ENCODE measurements at places on chromosomes 12 and 14. TPM values are rescaled to one million over a fixed set of nuclear protein-coding genes. Genes with fewer than 3 reads are reported as not detected.

GRCh38 chr12:120234643-120235368 is 30.7 kb downstream of the PXN start:
- peak; percentile 44 for DNase-seq

- DNase-seq: no peak
Observed at GRCh38 chr12:50016501-50017475, 8.5 kb downstream of the RACGAP1 start.

- no peak for DNase-seq
Observed at GRCh38 chr12:92208613-92209121, 63.0 kb upstream of the BTG1 start.

DNA sequence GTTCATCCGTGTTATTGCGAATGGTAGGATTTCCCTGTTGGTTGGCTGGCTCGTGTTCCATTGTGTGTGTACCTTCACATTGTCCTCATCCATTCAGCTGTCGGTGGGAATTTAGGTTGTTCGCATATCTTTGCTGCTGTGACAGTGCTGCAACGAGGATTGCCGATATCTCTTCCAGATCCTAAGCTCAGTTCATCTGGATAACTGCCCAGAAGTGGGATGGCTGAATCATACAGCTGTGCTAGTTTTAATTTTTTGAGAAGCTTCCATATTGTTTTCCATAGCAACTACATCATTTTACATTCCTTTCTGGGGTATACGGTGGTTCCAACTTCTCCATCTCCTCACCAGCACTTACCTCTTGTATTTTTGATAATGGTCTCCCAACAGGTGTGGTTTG is 292.8 kb upstream of the SFSWAP start:
- DNase-seq: no peak

DNA sequence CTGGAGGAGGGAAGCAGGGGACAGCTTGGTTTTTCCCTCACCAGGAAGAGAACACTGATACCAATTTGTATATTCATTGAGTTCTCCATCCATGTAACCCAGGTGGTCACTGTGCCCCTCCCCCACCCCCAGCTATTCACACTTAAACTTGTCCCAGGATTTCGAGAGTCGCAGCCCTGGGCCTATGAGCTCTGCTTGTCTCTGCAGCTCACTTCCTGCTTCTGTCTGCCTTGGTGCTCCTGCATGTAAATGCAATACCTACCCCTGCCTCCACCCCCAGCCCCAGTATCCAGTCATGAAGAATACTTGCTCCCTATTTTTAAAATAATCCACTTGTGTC is 452.2 kb downstream of the BCL11B start:
- no peak for DNase-seq

GRCh38 chr14:55389330-55389729 is 22.3 kb downstream of the ATG14 start:
- no peak for DNase-seq

DNA sequence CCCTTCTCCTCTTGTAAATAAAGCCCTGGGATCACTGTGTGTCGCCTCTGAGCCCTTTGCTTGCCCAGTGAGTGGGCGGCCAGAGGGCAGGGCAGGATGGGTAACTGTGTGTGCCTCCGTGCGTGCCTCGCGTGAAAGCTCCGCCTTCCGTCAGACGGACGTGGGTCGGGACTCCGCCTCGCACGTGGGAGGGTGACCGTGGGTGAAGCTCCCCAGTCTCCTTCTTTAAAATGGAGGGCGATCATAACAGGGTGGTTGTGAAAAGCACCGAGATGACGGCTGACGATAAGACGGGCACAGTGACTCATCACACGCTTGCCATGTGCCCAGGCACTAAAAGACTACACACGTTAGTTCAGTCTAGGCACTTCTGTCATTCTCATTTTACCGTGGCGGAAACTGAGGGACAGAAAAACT is 9.2 kb downstream of the PHB2 start:
- no peak for DNase-seq

DNA sequence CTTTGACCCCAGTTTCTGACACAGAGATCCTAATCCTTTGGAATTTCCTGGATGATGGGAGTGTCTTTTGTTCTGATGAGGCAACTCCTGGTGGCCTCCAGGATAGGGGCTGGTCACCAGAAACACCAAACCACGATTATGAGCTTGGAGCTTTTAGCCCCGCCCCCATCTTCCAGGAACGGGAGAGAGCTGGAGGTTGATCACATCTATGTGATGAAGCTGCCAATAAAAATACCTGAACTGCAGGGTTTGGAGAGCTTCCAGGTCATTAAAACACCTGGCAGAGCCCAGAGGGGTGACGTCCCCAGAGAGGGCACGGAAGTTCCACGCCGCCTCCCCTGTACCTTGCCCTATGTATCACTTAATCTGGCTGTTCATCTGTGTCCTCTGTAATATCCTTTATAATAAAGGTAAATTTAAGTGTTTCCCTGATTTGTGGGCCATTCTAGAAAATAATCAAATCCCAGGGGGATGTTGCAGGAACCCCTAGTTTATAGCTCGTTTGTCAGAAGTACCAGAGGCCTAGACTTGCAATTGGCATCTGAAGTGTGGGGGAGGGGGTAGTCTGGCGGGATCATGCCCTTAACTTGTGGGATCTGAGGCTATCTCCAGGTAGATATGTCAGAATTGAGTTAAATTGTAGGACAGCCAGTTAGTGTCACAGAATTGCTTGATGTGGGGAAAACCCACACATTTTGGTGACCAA is 21.2 kb downstream of the APPL2 start:
- no peak for DNase-seq

GRCh38 chr12:116544656-116545055 is 14.5 kb upstream of the MAP1LC3B2 start:
- no peak for DNase-seq

DNA sequence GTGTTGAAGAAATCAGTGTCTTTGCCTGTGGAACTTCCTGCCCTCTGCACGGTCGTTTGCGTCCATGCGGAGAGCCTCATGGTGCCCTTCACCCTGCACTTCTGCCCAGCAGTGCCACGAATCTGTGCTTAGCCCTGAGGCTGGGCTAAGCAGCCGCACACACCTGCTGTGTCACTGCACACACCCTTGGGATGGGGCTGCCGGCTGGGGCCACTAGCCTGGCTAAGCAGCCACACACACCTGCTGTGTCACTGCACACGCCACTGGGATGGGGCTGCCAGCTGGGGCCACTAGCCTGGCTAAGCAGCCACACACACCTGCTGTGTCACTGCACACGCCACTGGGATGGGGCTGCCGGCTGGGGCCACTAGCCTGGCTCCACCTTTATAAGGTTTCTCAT is 188.5 kb downstream of the KIF26A start:
- no peak for DNase-seq

DNA sequence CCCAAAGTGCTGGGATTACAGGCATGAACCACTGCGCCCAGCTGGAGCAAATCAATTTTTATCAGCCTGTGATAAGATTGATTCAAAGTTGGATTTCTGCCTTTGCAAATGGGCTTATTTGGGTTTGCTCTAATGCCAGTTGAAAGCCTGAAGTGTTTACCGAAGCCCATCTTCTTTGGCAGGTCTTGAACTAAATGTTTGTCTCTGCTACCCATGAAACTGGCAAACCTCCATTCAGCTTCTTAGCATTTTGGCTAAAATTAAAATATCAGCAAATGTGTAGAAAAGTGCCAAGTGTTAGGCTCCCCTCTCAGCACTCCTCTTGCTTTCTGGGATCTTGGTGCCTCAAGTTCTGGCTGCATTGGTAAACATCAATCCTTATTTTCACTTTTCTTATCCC is 61.5 kb downstream of the MGAT4C start:
- DNase-seq: no peak

Gene UNG
- total RNA-seq: 78.7 TPM

Gene LRRK2
- 2.1 TPM for total RNA-seq

Gene PTPN6
- total RNA-seq: 1.1 TPM

Measured in neural crest cell (in vitro differentiated cells).